CD4-positive, alpha-beta T cell treated with Interleukin-4 for 4 hours (primary cell): ENCODE measurements at places on chromosomes 11 and 22.

GRCh38 chr22:50012211-50013181 lies at the start of gene IL17REL:
Gene IL17REL, minus strand, starts transcription at chr22:50012765. Its CDS starts 119 bp downstream, at chr22:50012646.
- DNase-seq = no peak

- no peak for DNase-seq
Measured at GRCh38 chr11:111250936-111251335, 5.4 kb downstream of the POU2AF2 start.

DNA sequence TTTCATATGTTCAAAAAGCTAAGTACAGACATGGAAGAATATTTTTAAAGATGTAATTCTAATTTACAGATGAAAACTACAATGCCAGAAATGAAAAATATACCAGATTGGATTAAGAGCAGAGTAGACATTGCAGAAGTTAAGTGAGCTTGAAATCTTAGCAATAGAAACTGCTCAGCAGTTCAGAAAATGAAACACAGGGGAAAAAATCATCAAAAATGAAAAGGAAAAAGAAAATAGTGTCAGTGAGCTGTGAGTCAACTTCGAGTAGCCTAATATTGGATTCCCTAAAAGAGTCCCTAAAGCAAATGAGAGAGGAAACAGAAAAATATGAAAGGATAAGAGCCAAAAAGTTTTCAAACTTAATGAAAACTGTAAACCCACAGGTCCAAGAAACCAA lies 25.8 kb upstream of the IL10RA start:
- DNase-seq = no peak

DNA sequence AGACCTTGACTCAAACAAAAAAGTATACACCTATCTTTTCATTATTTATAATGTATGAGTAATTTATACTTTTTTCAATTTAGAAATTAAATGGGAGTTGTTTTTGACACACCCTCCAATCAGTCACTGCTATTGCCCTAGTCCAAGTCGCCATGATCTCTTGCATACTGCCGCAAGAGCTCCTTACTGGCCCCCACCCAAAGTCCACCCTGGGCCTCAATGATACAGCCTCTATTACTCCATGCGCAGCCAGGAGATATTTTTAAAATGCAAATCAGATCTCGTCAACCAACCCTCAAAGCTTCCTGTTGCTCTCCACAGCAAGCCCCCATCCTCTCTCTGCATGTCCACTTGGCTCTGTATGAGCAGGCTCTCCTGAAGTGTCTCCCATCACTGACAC lies 12.8 kb upstream of the LMO1 start:
- no peak for DNase-seq

- no peak for DNase-seq
Measured at GRCh38 chr11:120028181-120028896, 109.6 kb downstream of the TRIM29 start.

DNA sequence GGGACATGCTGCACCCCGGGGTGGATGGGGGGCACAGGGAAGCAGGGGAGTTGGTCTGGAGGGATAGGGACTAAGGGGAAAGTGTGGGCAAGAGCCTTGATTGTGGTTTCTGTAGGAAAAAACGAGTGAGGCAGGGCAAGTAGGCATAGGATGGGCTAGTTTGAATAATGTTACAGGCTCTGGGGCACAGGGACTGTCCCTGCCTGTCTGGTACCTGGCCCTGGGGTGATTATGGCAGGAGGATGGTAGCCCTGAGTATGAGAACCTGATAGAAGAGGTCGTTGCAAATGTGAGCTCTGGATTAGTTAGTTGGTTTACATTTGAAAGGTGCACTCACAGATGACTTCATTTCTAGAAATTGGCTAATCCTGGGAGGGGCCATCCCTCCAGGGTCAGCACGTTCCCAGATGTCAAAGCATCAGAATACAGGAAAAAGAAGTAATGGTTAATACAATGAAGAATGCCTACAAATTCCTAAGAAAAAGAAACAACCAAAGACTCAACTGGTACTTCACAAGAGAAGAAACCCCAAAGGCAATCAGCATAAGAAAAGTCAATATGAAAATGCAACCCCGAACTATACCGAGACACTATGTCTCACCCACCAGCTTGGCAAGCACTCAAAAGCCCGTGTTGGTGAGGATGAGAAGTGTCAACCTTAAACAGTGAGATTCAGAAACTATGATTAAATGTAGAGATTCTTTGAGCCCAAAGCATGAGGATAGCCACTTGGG lies 11.3 kb upstream of the SMIM38 start:
- no peak for DNase-seq

GRCh38 chr11:102729849-102730815 lies 5.4 kb upstream of the MMP8 start:
- no peak for DNase-seq

GRCh38 chr22:46104881-46105493 lies 45.3 kb upstream of the PPARA start:
- DNase-seq = no peak

DNA sequence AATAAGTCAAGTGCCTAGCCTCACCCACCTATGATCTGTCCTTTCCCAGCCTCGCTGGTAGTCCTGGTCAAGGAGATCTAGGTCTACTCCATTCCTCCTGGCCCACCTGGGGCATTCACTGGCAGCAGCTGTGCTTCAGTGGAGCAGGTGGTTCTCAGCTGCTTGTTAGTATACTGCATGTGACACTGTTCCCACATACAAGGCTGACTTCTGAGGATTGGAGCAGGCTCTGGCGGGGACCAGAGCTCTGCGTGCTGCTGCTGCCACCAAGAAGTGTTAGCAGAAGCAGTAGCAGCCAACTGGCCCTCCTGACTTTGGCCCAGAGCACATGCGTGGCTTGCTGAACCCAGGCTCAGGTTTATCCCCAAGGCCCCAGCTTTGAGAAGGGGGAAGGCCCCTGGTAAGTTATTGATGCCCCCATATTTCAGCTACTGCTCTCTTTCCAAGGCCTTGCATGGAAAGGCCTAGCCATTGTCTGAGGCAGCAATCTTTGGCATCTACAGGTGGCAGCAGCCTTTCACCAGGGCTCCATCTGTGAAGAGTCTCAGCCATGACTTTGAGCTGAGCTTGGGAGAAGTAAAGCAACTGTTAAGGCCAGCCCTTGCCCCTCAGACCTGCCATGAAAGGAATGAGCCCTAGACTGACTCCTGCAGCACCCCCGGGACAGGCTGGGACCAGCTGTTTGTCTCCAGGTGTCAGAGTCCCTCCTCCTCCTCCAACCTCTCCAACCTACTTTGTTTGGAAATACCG lies 26.5 kb downstream of the ARHGAP1 start:
- no peak for DNase-seq

DNA sequence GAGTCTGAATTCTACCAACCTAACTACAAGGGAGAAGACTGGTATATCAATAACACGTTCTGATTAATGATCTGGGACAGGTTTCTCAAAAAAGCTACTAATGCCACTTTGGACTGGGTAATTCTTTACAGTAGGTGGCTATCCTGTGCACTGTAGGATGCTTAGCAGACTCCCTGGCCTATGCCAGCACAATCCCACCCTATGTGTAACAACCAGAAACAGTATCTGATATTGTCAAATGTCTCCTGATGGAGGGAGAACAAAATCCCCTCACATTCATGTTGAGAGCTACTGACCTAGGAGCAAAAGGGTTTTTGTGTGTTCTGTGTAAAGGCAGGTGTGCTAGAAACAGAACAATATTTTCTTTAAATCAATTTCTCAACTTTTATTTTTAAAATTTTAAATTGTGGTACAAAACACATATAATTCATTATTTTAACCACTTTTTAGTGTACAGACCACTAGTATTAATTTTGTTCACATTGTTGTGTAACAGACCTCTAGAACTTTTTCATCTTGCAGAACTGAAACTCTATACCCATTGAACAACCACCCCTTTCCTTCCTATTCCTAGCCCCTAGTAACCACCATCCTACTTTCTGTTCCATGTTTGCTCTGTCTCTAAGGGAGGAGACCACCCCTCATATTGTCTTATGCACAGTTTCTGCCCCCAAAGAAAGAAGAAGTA lies 2.1 kb upstream of the MS4A6A start:
- DNase-seq = no peak

DNA sequence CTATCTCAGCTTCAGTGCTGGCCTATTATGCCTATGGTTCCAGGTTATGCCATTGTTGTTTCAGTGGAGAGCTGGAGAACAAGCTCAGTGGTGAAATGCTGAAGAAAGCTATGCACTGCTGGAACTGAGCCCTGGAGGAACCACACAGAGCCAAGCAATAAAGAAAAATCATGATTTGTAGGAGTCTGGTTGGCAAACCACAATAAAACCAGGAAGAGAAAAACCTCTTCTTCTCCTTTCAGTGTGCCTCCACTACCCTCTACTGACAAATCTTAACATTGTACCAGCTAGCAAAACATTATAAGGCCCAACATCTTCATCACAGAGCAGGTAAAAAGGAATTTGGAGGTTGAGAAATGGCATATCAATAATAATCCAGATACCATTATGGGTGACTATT lies 5.3 kb downstream of the OR51F2 start:
- DNase-seq = no peak

DNA sequence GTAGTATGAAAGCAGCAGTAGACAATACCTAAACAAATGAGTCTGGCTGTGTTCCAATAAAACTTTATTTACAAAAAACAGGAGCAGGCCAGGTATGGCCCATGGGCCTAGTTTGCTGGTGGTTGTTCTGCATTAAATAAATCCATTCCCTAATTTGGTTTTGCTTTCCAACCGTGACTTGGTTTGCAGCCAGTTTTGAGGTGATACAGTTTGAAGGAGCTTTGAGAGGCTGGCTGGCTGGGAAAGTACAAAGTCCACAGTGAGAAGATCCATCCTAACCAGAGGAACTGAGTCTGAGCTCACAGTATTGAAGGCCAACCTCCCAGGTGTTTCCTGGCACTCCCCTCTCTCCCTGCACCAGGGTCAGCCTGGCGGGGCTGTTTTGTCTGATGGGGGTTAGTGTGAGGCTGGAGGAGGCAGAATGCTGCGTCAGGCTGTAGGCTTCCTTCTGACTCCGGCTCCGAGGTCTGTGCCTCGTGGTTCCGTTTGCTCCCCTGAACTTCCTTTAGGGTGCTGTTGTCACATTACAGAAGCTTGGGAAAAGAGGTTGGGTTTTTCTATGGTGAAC lies 129.5 kb downstream of the MICAL2 start:
- DNase-seq = no peak

DNA sequence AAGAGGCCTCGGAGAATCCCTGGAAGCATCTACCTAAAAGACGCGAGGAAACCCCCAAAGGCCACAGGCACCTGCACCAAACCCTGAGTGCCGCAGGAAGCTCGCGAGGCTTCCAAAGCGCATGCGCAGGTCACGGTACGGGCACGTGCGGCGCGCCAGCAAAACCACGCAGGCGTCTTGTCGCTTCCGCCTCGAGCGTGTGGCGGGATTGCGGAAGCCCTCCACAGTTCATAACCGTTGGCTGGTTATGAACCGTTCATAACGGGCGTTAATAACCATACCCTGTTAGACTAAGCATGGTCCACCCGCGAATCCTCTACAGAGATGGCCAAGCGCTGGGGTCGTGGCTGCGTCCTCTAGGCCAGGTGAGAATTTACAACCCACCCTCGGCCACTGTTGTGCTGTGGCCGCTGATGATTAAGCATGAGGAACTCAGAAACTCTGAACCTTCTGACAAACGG lies 46.4 kb downstream of the MORC2 start:
- peak; percentile 87 for DNase-seq

DNA sequence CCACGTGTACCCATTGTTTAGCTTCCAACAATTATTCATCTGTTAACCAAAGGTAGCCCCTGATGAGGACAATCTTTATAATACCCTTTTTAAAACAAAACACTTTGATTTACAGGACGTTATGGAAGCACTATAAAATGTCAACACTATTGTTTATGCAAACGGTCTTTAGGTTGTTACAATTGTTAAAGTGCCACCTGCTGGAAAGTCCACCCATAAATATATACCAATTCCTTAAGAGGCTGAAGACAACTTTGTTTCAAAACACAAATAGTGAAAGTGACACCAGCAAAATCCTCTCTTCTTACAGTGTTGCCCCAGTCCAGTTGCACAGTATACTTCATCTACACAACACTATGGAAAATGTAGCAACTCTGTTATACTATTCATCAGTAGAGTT lies 68.9 kb upstream of the SLN start:
- DNase-seq = no peak

- peak; percentile 24 for DNase-seq
Measured at GRCh38 chr22:19115628-19116027, 6.6 kb downstream of the DGCR2 start.

GRCh38 chr11:132064987-132065620 lies 694.7 kb downstream of the NTM start:
- no peak for DNase-seq

DNA sequence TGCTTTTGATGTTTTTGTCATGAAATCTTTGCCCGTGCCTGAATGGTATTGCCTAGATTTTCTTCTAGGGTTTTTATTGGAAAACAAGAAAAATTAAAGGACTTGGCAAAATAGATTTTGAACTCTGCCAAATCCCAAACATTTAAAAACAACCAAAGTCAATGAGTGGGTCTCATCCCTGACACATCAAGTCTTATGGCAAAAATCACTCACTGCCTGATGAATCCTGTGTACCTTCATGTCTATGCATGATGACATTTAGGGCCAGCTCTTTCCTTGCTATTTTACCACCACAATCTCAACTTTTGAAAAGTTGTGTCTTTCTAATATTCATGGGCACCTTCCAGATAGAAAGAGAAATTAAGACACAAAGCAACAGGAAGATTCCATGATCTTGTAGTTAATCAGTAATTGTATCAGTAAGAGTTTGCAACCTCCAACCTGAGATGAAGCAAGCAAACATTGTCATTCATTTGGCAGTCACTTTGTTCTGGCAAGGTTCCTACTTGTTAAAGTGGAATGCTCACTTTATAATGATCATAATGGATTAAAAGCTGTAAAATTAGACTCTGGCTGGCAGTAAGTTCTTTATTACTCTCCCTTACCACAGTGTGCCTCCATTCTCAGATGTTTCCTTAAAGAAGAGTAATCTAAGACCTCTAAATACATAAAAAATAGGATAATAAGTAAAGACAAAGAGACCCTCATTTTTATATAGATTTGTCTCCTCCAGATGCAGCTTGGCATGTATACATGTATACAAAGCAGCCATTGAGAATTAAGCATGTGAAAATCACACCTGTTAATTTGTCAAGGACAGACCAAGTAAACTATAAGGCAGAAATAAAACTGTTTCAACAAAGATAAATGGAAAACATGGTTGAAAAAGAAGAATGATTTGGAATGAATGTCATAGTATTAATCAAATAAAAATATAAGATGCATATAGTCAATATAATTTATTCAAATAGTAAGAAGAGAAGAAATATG lies 51.6 kb downstream of the ETS1 start:
- no peak for DNase-seq

DNA sequence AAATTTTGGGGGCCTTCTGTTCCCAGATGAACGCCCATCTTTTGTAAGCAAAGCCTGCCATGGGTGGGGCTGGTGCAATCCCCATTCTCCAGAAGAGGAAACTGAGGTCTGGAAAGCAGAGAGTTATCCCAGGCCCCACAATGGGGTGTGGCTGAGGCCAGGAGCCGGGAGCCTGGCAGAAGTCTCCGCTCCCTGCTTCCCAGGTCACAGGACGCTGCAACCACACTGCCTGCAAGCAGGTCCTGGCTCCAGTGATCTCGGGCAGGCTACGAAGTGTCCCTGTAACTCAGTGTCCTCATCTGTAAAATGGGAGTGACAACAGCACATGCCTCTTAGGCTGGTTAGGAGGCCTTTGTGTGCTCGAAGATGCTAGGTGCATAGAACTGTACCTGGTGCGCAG lies 1.7 kb downstream of the PLCB3 start:
- no peak for DNase-seq
